ENCODE measurements at places on chromosomes 11 and 22.

DNA sequence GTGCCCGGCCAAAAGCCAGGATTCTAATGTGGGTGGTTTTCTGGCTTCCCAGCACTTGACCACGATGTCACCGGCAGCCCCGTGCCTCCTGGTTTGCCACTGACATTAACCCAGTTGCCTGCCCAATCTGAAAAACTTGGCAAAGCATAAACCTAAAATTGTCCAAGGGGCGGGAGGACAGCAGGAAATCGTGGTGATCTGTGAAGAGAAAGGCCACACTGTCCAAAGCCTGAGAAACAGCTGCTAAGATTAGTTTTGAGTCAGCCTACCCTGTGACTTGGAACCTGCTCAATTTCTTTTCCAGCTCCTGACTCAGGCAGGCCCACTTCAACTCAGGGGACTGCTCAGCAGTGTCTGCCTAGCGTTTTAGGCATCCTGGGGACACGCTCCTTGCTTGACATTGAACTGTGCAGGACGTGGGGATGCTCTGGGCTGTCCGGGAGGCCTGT lies 8.2 kb upstream of the F2 start:
- no peak for DNase-seq

GRCh38 chr11:103077554-103077953 lies 14.4 kb downstream of the DCUN1D5 start:
- DNase-seq, result no peak

GRCh38 chr11:20248871-20249270 lies 88.6 kb upstream of the DBX1 start:
- no peak for DNase-seq

DNA sequence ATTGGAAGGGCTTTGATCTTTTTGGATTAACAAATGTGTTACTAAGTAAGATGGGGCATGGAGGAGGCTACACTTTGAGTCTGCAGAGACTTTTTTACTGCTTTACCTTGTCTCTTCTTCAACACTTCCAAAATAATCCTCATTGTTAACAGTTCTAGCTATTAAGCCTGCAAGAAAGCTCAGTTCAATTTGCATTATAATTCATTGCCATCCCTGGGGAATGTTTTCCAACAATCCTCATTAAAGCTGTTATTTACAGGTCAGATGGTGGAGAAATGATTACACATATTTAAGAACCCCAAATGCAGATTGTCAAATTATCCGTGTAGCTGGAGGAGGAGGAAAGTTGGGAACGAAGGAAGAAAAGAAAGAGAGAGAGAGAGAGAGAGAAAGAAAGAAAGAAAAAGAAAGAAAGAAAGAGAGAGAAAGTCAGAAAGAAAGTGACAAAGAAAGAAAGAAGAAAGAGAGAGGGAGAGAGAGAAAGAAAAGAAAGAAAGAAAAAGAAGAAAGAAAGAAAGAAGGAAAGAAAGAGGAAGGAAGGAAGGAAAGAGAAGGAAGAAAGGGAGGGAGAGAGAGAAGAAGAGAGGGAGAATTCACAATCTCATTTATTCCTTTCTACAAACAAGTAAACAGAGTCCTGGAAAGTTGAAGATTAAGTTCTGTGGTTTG lies 443.9 kb downstream of the INSC start:
- DNase-seq, result no peak

DNA sequence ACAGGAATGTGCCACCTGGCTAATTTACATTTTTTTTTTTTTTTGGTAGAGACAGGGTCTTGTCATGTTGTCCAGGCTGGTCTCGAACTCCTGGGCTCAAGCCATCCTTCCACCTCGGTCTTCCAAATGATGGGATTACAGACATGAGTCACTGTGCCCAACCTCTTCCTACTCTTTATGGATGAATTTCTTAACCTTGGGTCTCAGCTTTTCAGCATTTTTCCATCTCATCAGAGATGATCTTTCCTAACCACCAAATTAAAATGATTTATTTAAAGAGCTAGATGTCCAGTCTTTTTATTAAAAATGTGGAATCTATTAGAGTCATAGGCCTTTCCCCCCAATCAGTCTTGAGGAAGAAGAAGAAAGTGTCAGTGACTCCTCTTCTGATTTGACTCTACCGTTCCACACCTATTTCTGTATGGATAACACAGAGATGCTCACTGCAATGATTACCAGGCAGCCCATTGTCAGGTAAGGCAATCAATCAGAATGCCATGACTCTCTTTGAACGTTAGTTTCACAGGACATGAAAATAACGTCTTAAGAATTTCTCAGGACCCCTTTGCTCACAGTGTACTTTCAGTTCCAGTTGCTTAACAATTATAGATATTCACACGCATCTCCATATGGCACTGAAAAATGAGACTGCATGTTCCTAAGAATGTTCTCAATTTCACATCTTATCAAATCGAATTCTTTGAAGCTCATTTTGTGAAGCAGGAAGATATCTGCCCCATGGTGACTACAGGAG lies 51.0 kb downstream of the MIAT start:
- DNase-seq, result no peak

GRCh38 chr11:130024361-130024760 lies 21.7 kb upstream of the PRDM10 start:
- no peak for DNase-seq

GRCh38 chr11:111303461-111303860 lies 5.1 kb downstream of the POU2AF3 start:
- DNase-seq, result peak; percentile 87

- peak; percentile 72 for DNase-seq
Measured at GRCh38 chr11:129315781-129316579, 59.7 kb upstream of the BARX2 start.

- no peak for DNase-seq
Measured at GRCh38 chr11:110752890-110753289, 40.7 kb upstream of the ARHGAP20 start.

DNA sequence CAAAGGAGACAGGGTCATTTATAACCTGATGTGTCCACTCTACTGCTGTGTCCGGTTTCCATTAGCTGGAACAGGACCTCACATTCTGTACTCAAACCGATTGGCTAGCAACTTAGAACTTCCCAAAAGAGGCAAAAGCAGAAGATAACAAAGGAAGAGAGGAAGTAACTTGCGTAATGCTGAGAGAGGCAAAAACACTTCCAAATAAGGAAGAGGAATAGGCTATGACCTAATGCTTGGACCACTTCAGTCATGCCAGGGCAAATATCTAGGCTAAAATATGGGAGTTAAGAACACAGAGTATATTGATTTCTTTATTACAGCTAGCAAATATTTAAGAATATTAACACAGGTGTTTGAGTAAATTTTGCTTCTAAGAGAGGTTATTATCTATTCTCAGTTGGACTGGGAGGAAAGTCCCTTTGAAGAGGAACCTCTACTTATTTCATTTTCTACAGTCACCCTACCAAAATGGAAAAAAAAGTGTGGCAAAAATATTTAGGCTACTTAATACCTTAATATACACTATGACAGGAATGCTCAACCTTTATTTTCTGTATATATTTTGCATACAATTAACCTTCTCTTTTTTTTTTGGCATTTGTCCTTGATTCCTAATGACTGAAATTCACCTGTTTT lies 499.8 kb upstream of the CHORDC1 start:
- no peak for DNase-seq

- DNase-seq, result no peak
Measured at GRCh38 chr11:80163441-80163840, 722.6 kb upstream of the TENM4 start.

- DNase-seq, result peak; percentile 30
Measured at GRCh38 chr11:92735039-92735438, 234.4 kb upstream of the MTNR1B start.

DNA sequence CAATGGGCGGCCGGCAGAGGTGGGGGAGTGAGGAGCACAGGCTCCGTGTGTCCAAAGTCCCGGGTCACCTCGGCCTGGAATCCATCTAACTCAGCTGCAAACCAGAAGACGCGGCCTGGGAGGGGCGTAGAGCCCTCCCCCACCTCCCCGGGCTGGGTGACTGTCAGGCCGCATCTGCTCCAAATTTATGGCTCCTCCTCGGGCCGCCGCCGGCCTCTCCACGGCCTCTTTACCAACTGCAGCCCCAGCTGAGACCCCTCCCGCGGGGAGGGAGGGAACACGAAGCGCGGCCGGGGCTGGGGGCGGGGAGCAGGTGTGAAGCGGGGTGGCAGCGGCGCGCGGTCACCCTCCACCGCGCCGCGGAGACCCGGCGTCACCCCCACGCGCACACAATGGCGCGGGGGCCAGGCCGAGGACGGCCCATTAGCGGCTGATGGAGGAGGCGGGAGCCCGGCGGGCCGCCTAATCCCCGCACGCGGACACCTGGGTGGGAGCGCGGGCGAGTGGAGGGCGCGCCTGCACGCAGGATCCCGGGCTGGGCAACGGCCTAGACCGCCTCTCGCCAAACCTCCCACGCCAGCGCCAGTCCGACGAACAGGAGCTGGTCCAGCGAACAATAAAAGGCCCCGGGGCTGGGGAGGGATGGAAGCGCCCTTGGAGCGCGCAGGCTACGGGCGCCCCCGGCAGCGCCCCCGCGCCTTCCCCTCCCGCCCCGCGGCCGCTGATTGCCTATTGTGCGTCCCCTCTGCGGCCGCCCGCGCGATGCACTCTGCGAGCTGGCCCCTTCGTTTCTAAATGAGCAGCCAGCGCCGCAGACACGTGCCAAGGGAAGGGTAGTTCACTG lies 25.9 kb upstream of the ROBO3 start:
- DNase-seq, result peak; percentile 44

- DNase-seq, result peak; percentile 57
Measured at GRCh38 chr22:23849009-23850006, 8.4 kb upstream of the SLC2A11 start.

GRCh38 chr11:75105462-75105925 lies 8.8 kb upstream of the OR2AT4 start:
- no peak for DNase-seq

DNA sequence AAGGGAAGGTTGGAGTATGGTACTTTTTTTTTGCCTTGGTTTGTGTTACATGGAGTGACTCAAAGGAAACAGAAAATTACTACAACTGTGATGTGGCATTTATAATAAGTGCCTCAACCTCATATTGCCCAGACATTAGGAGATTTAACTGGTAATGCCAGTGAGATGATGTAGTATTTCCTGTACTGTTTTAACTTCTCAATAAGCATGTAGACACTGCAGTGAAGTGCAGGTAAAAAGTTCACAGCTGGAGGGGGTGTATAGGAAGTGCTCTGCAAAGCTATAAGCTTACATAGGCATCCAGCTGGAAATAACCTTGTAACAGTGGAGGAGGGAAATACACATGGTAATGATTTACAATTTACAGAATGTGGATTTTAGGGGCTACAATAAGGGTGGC lies 138.2 kb upstream of the MTMR2 start:
- no peak for DNase-seq

GRCh38 chr11:86211619-86212018 lies 32.9 kb upstream of the EED start:
- DNase-seq, result no peak

DNA sequence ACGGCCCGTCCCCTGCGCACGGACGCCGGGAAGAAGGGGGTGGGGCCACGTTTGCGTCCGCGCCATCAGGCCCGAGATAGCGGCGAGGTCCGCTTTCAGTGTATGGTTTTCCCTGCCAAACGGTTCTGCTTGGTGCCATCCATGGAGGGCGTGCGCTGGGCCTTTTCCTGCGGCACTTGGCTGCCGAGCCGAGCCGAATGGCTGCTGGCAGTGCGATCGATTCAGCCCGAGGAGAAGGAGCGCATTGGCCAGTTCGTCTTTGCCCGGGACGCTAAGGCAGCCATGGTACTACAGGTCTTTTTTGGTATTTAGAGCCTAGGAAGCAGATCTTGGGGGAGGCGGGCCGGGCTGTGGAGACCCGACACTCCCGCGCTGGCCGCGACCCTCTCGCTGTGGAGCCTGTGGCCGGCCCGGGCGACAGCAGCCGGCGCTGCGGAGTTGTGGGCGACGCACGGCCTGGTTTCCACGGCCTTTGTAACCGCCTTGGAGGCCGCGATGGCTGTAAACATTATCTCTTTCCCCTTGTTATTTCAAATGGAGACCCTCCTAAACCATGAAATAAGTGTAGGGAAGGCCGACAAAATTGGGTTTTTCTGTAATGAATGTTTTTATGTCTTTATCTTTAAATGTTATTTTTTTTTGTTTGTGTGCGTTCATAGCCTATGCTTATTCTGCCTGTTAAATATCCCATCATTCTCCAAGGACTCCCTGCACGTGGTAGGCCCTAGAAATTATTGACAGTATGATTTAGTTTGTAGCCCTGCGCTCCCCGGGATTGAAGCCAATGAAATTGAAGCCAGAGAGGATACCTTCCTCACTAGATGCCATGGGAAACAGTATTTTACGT lies at the start of gene AASDHPPT:
AASDHPPT (plus strand) TSS at position 54 of the 847 bp plus-strand sequence; CDS start at position 103, 49 bp downstream.
- DNase-seq, result peak; percentile 61

DNA sequence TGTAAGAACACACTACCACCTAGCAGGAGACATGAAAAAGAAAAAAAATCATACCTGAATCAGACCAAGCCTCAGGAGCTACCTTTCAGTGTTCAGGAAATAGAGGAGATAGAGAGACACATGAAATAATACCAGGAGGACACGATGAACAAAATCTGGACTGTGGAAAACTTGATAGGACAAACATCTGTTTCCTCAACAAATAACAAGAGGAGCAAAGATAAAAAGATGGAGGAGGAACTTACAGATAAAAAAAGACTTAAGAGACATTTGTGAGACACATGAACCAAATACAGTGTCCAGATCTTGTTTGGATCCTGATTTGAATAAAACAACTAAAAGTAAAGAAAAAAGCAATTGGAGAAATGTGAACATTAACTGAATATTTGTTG lies 12.4 kb upstream of the KCNE3 start:
- DNase-seq, result no peak

DNA sequence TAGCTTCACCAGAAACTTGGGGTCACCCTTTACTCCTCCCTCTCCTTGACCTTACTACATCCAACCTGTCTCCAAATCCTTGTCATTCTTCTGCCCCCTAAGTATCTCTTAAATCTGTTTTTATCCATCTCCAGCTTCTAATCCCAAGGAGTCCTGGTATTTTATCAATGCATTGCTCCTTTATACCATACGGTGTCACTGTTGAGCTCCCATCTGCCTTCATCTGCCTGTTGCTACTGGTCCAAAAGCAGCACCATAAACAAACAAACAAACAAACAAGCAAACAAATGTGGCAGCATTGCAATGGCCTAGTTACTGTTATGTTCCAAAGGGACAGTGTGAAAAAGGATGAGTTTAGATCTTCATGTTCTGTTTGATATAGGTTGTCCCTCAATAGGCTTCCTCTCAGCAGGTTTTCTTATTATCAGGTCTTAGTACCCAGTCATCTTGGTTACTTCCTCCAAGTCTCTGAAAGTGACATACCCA lies 34.2 kb downstream of the DNHD1 start:
- DNase-seq, result peak; percentile 48

DNA sequence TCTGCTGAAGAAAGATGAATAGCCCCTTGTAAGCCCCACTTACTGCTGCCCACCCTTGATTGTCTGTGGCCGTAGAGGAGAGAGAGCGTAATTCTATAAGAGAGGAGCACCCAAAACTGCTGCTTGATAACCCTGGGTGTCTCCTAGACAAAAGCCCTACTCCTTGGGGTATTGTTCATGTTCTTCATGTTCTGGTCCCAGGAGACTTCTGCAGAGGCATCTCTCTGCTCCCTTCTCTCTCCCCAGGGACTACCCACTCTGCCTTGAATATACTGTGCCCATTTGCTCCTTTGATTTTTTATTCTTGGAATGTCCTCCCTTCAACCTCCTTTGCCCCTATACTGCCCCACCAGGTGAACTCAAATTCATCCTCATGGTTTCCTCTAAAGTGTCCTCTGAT lies 417.8 kb upstream of the CADM1 start:
- DNase-seq, result no peak

All from NCI-H524 (cell line).